ENCODE measurements at places on chromosomes 4 and X.

DNA sequence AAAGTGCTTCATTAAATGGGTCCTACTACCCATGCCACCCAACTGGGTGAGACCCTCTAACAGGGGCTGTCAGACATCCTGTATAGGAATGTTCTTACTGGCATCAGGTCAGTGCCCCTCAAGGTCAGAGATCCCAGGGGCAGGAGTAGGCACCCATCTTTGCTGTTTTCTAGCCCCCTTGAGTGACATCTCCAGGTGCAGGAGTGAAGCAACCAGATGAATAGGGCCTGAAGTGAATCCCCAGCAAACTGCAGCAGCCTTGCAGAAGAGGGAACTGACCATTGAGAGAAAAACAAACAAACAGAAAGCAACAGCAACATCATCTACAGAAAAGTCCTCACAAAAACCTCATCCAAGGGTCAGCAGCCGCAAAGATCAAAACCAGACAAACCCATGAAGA is 55.8 kb upstream of the GNRHR start:
- H3K36me3 ChIP-seq, result no peaks in the 10 kb centered on the region
- H3K27me3 ChIP-seq, result no peaks in the 10 kb centered on the region
- H3K4me3 ChIP-seq, result no peak overlapping the region
- no peak overlapping the region for H3K27ac ChIP-seq
- no peaks in the 10 kb centered on the region for H3K4me1 ChIP-seq
- no peak for DNase-seq

DNA sequence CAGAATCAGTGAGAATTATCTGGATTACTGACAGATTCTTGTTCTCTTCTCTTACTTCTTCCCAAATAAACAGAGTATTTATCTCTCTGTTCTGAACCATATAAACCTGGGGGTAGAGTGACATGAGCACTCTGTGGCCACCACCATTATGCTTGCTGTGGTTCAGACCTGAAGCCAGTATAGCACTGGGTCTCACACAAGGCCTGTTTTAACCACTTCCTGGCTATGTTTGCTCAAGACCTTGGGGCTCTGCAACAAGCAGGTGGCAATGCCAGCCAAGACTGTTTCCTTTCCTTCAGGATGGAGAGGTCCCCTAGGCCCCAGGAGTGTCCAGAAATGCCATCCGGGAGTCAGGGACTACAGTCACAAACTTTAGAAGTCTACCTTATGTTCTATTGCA is 21.7 kb upstream of the HEPH start:
- H3K4me1 ChIP-seq, result no peaks in the 10 kb centered on the region
- H3K36me3 ChIP-seq, result no peaks in the 10 kb centered on the region
- H3K4me3 ChIP-seq, result no peak overlapping the region
- no peak overlapping the region for H3K27ac ChIP-seq
- peaks cover 5% of the 10 kb centered on the region for H3K27me3 ChIP-seq

DNA sequence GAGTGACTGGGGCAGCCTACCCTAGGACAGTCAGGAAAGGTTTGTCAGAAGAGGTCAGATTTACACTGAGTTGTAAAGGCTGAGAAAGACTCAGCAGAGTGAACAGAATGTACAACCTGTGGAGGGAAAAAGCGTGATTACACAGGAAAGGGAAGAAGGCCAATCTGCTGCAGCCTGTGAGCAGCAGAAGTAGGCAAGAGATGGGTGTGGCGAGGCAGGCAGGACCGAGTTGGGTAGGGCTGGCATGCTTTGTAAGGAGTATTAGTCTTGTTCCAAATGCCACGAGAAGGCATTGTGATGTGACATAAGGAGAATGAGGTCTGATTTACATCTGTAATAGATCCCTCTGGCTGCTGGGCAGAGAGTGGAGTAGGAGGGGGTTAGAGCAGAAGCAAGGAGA is 12.6 kb downstream of the SGMS2 start:
- H3K27ac ChIP-seq, result no peak overlapping the region
- H3K4me3 ChIP-seq, result no peak overlapping the region
- H3K4me1 ChIP-seq, result no peaks in the 10 kb centered on the region
- H3K36me3 ChIP-seq, result no peaks in the 10 kb centered on the region
- DNase-seq, result no peak

DNA sequence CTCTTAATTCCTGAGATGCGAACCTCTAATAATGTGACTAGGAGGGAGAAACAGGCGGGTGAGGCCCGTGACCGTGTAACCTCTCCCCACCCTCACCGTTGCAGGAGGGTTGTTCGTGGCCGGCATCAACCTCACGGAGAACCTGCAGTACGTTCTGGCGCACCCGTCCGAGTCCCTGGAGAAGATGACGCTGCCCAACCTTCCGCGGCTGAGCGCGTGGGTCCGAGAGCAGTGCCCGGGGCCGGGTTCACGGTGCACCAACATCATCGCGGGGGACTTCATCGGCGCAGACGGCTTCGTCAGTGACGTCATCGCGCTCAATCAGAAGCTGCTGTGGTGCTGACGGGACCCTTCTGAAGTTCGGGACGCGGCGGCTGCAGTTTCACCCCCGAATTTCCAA is 17.8 kb downstream of the PLCXD1 start:
- no peaks in the 10 kb centered on the region for H3K4me1 ChIP-seq
- no peaks in the 10 kb centered on the region for H3K36me3 ChIP-seq
- no peaks in the 10 kb centered on the region for H3K27me3 ChIP-seq

DNA sequence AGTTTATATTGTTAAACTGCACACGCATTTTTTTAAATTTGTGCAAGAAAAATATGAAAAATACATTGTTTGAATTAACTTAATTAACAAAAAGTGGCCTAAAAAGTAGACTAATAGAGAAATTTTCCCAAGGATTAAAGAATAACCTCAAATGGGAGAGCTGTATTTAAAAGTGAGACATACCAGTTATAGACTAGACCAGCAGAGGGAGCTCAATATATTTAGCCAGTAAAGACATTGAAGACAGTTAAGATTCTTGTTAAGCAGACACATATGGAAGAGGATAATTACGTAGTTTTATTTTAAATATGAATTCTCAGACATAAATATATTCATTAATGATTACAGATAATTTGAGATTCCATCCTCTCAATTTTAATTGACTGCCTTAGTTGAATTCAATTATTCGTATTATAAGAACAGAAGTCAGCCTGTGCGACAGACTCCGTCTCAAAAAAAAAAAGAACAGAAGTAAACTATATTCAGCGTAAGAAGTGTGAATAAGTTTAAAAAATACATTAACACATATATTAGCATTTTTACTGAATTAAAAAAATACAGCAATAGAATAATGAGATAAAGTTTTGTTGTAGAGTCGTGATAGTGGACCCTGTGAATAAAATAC is 64.8 kb downstream of the GLRA3 start:
- H3K4me3 ChIP-seq, result no peak overlapping the region
- DNase-seq, result no peak
- no peaks in the 10 kb centered on the region for H3K27me3 ChIP-seq
- H3K4me1 ChIP-seq, result no peaks in the 10 kb centered on the region
- H3K27ac ChIP-seq, result no peak overlapping the region
- H3K36me3 ChIP-seq, result no peaks in the 10 kb centered on the region

GRCh38 chr4:86835677-86836076 is 13.5 kb downstream of the SLC10A6 start:
- DNase-seq, result no peak
- no peak overlapping the region for H3K4me3 ChIP-seq
- no peaks in the 10 kb centered on the region for H3K36me3 ChIP-seq
- no peak overlapping the region for H3K27ac ChIP-seq

- H3K27ac ChIP-seq, result peak overlapping the region; percentile 86
- peaks cover 31% of the 10 kb centered on the region for H3K4me1 ChIP-seq
- no peaks in the 10 kb centered on the region for H3K27me3 ChIP-seq
- H3K36me3 ChIP-seq, result peaks cover 9% of the 10 kb centered on the region
- no peak overlapping the region for H3K4me3 ChIP-seq
Measured at GRCh38 chrX:71606536-71607216, 11.6 kb downstream of the CXCR3 start.

DNA sequence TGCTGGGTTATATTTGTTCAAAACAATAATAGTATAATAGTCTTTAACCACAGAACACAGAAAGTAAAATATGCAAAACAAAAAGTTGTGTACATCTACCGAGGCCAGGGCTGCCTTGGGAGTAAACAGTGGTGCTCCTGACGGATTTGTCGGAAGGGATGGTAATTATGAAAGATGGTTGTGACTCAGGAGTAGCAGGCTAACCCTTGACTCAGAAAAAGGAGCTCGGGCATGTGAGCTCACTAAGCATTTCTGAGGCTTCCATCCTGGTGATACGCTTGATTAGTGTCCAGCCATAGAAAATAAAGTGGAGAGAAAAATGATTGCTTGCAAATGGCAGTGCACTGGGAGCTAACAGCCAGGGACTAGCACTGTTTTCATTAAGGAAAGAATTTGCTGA is 53.2 kb upstream of the SPANXB1 start:
- no peak overlapping the region for H3K27ac ChIP-seq
- H3K4me3 ChIP-seq, result no peak overlapping the region
- no peaks in the 10 kb centered on the region for H3K27me3 ChIP-seq
- H3K36me3 ChIP-seq, result no peaks in the 10 kb centered on the region

DNA sequence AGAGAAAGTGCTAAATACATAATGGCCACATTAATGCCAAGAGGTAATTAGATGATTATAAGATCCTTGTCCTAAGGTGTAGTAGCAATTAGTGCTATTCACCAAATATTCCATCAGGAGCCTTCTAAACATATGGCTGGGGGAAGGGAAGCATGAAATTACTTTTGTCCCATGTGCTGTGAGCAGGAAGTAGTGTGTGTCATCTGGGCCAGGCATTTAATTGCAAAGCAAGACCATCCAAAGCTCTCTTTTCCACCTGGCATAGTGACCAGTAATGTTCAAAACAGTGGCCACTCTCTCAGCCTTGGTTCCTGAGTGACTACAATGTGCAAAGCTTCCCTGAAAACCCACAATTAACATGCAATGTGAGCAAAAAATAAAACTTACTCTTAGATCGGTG is 144.2 kb upstream of the FAM241A start:
- no peak for DNase-seq
- H3K27me3 ChIP-seq, result peaks cover 4% of the 10 kb centered on the region
- no peak overlapping the region for H3K4me3 ChIP-seq

DNA sequence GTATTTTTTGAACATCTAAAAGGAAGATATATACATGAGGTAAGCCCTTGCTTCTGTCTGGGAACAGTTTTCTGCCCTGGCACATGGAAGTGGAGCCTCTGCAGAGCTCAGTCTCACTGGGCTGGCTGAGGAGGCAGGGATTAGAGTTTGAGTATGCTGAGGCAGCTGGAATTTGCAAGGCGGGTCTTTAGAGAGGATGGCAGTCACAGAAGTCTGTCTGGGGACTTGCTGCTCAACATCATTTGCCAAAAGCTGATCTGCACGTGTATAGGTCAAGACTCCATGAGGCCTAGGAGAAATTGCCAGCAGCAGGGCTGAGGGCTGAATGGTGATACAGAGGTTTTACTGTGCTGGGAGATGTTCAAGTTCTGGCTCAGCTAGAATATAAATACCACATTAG is 163.6 kb upstream of the ANK2 start:
- H3K27ac ChIP-seq, result no peak overlapping the region
- H3K36me3 ChIP-seq, result no peaks in the 10 kb centered on the region
- H3K4me3 ChIP-seq, result no peak overlapping the region
- peaks cover 18% of the 10 kb centered on the region for H3K27me3 ChIP-seq
- DNase-seq, result no peak

- no peaks in the 10 kb centered on the region for H3K4me1 ChIP-seq
- no peaks in the 10 kb centered on the region for H3K27me3 ChIP-seq
- H3K27ac ChIP-seq, result no peak overlapping the region
Measured at GRCh38 chrX:69311936-69312670, 146.8 kb upstream of the PJA1 start.

GRCh38 chrX:109855501-109855900 is 122.4 kb upstream of the ACSL4 start:
- DNase-seq, result no peak
- H3K36me3 ChIP-seq, result no peaks in the 10 kb centered on the region
- no peaks in the 10 kb centered on the region for H3K27me3 ChIP-seq
- no peak overlapping the region for H3K4me3 ChIP-seq
- H3K4me1 ChIP-seq, result no peaks in the 10 kb centered on the region
- no peak overlapping the region for H3K27ac ChIP-seq

DNA sequence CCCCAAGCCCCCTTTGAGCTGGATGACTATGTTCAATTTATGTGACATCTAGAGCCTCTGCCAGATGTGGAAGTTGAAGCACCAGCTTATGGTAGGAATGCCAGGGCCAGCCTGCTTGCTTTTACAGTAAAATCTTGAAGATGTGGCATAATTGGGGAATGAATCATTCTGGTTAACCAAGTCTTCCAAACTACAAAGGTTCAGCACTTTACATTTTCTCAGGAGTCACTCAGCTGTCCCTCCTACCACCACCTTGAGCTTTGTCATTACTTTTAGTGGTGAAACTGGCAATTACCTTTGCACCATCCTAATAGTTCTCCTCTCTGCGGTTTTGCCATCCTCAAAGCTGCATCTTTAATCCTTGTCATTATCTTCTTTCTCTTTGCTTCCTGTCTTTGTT is 172.2 kb downstream of the HS6ST2 start:
- no peaks in the 10 kb centered on the region for H3K27me3 ChIP-seq
- DNase-seq, result no peak
- H3K27ac ChIP-seq, result no peak overlapping the region
- no peaks in the 10 kb centered on the region for H3K36me3 ChIP-seq
- no peaks in the 10 kb centered on the region for H3K4me1 ChIP-seq
